Dermis microvascular lymphatic vessel endothelial cell (primary cell): ENCODE measurements at places on chromosomes 12 and 14.

DNA sequence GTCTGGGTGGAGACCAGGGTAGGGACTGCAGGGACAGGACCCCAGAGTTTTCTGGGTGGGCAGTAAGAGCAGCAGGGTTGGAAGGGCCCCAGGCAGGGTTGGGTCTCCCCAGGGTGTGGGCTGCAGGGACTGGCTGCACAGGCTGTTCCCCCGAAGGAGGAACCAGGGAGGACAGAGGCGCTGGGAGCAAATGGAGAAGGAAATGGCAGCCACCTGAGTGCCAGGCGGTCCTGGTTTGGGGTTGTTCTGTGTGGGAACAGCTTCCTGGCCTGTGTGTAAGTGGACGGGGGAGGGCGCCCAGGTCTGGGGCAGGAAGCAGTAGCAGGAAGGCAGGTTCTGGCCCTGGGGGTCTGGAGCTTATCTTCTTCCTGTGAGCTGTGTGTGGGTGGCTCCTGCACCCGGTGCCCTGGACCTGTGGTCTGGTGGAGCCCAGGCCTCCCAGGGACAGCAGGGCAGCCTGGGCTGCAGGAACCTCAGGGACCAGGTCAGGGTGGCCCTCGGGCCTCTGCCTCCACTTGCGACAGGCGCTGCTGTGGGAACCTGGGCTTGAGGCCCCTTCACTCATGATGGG lies 372.8 kb downstream of the TMEM121 start:
- DNase-seq = no peak

DNA sequence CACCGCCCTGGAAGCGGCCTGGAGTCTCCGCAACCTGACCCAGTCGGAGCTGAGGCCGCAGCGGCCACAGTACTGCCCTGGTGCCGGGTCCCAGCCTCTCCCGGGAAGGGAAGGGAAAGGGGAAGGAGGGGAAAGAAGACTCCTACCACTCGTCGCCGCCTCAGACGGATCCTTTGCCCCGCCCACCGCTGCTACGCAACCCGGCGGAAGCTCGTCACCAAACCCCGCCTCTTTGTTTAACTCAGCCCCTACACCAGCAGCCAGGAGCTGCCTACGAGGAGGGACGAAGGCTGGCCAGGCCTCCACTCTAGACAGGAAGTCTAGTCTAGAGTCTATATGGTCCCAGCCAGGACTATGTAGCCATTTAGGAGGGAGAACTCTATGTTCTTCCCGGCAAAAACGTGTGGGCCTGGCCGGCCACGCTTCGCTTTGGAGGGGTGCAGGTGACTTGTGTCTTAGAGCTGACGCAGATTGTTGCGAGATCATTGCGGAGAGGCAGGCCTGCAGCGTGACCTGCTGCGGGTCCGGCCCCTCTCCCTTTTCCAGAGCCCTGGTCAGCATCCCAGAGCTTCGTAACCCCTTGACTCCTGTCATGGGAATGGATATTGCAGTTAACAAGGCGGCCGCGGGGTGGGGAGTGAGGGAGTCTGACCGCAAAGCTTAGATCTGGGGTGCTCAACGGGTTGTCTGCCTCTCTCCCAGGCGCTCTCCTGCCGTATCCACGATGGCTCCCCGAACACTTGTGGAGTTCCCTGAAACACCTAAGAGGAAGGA lies at the start of gene RNF41:
Gene RNF41, minus strand, starts transcription at position 166 of the 774 bp plus-strand sequence. CDS start 7,875 bp downstream, outside the sequence.
- DNase-seq = peak; percentile 86

DNA sequence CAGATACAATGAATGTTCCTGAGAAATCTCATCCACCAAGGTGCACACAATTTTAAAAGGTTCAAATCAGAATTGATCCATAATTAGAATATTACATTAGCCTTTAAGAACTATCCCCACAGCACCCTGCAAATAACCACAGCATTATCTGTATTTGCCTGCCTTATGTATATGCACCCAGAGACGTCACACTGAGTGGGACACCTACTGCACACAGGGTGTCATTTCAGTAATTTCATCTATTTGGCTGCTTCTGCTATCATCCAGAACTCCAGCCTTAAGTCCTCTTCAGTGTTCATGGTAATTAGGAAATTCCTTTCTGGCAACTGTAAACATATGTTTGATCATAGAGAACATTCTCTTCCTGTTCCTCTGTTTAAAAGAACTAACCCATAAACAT lies 298.4 kb downstream of the SYT1 start:
- no peak for DNase-seq

DNA sequence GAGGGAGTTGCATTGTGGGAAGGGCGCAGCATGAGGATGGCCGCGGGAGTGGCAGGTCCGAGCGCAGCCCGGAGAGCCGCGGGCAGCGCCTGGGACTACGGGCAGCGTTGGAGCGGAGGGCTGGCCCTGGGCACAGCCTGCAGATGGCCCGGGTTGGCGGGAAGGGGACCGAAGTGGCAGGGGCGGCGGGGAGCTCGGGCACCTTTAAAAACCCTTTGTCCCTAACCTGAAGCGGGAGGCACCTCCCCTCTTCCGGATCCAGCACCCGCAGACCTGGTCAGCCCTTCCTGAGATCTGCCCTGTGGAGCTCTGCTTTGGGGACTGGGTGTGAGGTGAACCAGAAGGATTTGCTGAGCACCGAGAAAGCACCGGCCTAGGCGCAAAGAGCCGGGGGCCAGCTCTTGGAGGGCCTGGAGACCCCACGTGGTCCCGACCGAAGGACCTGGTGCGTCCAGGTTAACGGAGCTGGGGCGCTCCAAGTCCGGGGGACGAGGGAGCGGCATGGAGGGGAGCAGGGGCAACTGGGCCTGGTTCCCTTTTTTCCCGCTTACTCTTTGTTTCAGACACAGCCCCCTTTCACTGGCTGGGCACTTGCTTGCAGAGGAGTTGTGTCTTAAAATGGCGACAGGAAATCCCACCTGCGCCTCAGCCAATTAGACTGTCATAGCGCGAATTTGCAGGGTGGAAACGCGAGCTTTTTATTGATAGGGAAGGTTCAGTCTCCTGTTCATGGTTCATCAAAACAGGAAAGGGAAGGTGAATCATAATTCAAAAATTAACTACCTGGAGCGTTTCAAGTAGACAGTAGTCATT lies 792 bp upstream of the SLC38A1 start:
- DNase-seq = peak; percentile 77

- DNase-seq = no peak
These were observed 85.8 kb downstream of the TMTC3 start for GRCh38 chr12:88227871-88228270.

GRCh38 chr14:49951229-49951607 lies 58.3 kb downstream of the ARF6 start:
- no peak for DNase-seq

- DNase-seq = no peak
These were observed 54.3 kb upstream of the OVCH1 start for GRCh38 chr12:29551812-29552211.

- no peak for DNase-seq
These were observed 65.6 kb upstream of the DLK1 start for GRCh38 chr14:100660882-100661635.

DNA sequence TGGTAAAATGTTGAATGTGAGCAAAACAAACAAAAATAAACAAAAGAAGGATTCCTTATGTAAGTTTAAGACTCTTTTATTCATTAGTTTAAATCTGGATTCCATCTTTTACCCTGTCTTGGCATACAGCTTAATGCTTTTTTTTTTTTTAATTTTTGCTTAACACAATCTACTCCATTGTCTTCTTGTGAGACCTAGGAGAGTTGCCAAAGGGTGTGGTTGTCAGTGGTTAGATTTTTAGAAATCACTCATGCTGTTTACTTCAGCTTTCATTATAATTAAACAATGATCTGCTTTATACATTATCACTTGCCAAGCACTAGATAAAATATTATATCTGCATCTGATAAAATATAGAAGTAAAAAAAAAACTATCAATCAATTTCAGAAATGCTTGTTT lies 77.7 kb upstream of the KITLG start:
- no peak for DNase-seq

GRCh38 chr14:49527221-49527620 lies 59.0 kb downstream of the RPS29 start:
- no peak for DNase-seq

GRCh38 chr14:61003571-61003970 lies 22.5 kb downstream of the SLC38A6 start:
- no peak for DNase-seq

DNA sequence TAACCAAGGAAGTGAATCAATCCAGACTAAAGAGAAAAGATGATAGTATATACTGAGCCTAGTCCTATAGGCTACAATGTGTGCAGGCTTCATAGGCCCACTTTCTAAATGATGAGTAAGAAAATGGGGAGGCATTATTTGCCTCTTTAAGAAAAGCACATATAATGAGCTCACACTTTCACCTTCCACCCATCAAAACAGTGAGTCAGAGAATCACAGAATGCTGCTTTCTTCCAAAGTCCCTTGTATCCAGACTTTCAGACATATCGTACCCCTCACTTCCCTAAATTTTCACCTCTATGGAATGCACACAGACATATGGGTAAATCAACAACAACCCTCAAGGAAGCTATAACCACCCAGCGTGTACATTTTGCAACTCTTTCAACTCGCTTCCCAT lies 286.4 kb upstream of the PRKD1 start:
- DNase-seq = no peak

- DNase-seq = no peak
These were observed 87.0 kb downstream of the FOXN4 start for GRCh38 chr12:109222062-109222461.

- DNase-seq = no peak
These were observed 42.8 kb upstream of the TRAF3 start for GRCh38 chr14:102734436-102734835.

DNA sequence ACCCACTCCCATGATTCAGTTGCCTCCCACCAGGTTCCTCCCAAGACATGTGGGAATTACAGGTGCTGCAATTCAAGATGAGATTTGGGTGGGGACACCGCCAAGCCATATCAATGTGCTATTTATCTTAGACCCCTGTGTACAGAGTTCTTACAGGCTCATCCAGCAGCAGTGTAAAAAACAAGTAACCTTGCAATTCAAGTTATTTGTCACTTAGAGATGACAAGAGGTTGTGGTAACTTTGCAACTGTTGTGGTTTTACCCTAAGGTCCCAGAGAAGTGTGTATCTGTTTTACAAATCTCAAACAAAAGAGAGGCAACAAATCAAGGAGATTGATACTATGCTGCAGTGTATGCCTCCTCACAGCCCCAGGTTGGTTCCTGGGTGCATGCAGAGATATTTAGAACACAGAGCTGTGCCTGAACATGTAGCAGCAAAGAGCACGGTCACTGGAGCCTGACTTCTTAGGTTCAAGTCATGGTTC lies 11.5 kb upstream of the HELB start:
- DNase-seq = no peak

DNA sequence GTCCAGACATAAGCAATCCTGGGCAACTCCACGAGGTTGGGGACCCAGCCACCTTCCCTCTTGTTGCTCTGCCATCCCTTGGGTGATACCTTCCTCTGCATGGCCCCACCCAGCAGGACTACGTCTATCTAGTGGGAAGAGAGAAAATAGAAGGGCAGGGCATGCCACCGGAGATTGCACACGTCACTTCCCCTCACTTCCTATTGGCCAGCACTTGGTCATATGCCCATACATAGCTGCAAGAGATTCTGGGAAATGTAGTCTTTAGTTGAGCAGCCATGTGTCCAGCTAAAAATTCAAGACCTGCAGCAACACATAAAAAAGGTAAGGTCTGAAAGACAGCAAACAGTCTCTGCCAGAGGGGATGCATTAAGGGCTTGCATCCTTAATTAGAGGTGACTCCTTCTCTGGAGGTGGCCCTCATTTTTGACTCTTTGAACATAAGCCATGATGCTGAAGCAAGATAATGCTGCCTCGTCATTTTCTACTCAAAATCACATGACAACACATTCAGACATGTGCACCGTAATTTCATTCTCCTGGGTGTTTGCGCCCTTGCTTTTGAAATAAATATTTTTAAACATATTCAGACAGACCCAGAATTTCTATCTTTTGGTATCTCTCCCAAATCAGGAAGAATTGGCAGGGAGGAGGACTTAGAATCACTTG lies 91.8 kb upstream of the PWP1 start:
- no peak for DNase-seq

DNA sequence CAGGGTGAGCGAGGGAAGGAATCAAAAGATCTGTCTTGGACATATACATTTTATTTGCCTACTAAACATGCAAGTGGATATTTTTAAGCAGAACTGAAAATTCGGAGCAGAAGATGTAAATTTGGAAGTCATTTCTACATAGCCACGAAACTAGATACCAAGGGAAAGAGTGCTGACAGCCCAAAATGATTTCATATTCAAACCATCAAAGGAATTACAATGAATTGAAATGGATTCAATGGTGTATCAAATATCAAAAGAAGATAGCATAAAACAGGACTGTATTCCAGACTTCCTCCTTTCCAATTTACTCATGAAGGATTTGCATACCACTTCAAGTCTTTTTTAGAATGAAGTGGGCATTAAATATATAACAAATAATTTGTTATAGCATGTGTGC lies 313.5 kb upstream of the KITLG start:
- no peak for DNase-seq

GRCh38 chr14:75991753-75992152 lies 6.2 kb downstream of the IFT43 start:
- no peak for DNase-seq

DNA sequence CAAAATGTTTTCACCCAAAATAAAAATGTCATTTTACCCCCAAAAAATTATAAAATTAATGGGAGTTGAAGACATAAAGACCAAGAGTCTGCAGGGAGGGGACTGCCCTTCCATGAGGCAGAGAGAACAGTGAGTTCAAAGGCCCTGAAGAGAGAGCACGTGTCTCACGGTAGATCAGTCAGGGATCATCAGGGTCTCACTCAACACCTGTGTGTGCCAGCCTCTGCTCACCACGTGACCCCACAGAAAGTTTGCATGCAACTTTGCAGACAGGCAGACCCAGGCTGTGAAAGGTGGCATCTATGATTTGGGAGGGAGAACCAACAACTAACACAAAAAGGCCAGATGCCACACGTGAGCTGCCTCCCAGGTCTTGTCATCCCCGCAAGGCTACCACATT lies 33.1 kb downstream of the CLMN start:
- DNase-seq = no peak

DNA sequence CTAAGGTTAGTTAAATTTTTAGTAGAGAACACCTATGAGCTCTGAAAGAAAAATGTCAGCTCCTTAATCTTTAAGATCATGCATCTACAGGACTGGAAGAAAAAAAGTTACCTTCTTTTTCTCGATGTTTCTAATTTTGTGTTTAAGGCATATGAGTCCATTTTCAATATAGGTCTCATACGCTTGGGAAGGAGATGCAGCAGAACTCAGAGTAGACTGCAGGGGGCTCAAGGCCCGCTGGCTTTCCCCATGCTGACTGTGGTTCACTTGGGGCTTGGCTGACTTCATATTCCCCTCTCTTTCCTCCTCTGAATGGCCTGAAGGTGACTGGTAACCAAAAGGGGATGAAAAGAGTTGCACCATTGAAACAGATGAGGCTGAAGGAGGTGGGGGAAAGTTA lies 1.5 kb downstream of the CAPRIN2 start:
- DNase-seq = peak; percentile 59

DNA sequence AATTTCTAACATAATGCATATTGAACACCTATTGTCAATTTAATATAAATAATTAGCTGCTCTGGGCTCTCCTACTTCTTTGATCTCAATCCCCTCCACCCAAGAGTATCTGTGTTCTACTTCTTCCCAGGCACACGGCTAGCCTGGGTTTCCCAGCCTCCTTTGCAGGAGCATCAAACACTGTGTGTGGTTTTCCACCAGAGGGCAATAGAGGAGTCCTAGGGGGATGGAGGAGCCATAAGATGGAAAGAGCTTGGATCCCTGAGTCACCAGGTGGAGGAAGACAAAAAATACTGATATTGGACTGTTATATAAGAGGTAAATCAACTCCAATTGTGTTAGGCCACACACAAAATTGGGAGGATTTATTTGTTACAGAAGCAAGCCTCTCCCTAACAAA lies 333.7 kb downstream of the GLT1D1 start:
- DNase-seq = no peak

- peak; percentile 100 for DNase-seq
These were observed 104.5 kb upstream of the FRMD6 start for GRCh38 chr14:51547260-51547659.

GRCh38 chr14:96167224-96168148 lies 37.2 kb upstream of the BDKRB2 start:
- DNase-seq = no peak
